ENCODE measurements at places on chromosomes 16 and 17. TPM values are rescaled to one million over a fixed set of nuclear protein-coding genes. Genes with fewer than 3 reads are reported as not detected.

Gene TP53TG3
- not detected for total RNA-seq

Gene MYH11
- not detected for total RNA-seq

Gene CDH13
- not detected for total RNA-seq

Gene MAF
- total RNA-seq = 67.6 TPM

Gene TMEM100
- total RNA-seq = not detected

Data from T-helper 1 cell treated with Interleukin-12 subunit alpha and Interleukin-12 subunit beta and Interleukin-4 antibody, amounts not matched to agents 30 ng/mL and 1 ng/mL, for 36 hours (primary cell).